ENCODE measurements at places on chromosomes 11 and 22. TPM values are rescaled to one million over a fixed set of nuclear protein-coding genes. Genes with fewer than 3 reads are reported as not detected.

The POU2AF2 gene
- total RNA-seq, result not detected

The SLC1A2 gene
- total RNA-seq, result 1,160 TPM

The IGF2 gene
- total RNA-seq, result 7.7 TPM

The TEX12 gene
- not detected for total RNA-seq

The IL18 gene
- total RNA-seq, result 4.5 TPM

The C22orf31 gene
- 0.54 TPM for total RNA-seq

The MYO7A gene
- 6.1 TPM for total RNA-seq

The ALDH3B2 gene
- total RNA-seq, result not detected

The OPCML gene
- total RNA-seq, result 226 TPM

The KCNA4 gene
- total RNA-seq, result 10.9 TPM

The ANO1 gene
- 4.1 TPM for total RNA-seq

The GRIK4 gene
- 15.2 TPM for total RNA-seq

The SVIP gene
- total RNA-seq, result 64.1 TPM

The TRPM5 gene
- total RNA-seq, result not detected

The LRRC75B gene
- total RNA-seq, result 10.6 TPM

The APOL4 gene
- 2.3 TPM for total RNA-seq

The PRR33 gene
- total RNA-seq, result not detected

The TMPRSS13 gene
- total RNA-seq, result not detected

The OR8J3 gene
- not detected for total RNA-seq

The OR52K1 gene
- not detected for total RNA-seq

All from dorsolateral prefrontal cortex (tissue), 122 donors.